ENCODE measurements at places on chromosomes 3 and 15.

DNA sequence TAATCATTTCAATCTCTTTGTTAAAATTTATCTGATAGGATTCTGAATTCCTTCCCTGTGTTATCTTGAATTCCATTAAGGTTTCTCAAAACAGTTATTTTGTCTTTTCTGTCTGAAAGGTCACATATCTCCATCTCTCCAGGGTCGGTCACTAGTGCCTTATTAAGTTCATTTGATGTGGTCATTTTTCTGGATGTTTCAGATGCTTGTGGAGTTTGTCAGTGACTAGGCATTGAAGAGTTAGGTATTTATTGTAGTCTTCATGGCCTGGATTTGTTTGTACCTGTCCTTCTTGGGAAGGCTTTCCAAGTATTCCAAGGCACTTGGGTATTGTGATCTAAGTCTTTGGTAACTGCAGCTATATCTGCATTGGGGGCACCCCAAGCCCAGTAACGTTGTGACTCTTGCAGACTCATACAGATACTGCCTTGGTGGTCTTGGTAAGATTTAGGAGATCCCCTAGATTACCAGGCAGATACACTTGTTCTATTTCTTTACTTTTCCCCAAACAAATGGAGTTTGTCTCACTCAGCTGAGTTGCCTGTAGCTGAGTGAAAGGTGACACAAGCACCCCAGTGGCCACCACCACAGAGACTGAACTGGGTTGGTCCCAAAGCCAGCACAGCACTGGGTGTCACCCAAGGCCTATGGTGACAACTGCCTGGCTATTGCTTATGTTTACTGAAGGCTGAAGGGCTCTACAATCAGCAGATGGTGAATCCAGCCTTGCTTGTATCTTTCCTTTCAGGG, 18.9 kb upstream of the SLC27A2 start:
- DNase-seq, result no peak

DNA sequence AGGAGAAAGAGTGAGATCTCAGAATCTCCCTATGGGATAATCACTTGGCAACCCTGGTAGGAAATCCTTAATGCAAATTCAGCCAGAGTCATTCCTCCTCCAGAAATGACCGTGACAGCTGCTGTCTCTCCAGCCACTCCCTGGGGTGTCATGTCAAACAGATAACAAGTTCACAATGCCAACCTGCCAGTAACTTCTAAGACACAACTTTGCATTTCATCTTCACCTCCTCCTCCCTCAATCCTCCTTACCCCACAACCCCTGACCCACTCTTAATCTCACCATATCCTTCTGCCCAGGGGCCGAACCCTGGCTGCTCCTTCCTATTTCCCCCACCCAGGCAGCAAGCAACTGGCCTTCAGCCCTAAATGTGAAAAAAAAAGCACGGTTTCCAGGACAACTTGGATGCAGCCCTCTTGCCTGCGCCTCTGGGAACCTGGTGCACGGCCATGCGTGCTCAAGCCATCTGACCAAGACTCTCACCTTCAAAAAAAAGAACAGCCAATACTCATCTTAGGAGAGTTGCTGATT, 166.0 kb downstream of the NTRK3 start:
- no peak for DNase-seq

- no peak for DNase-seq
Measured at GRCh38 chr15:94576889-94577533, 345.6 kb downstream of the MCTP2 start.

DNA sequence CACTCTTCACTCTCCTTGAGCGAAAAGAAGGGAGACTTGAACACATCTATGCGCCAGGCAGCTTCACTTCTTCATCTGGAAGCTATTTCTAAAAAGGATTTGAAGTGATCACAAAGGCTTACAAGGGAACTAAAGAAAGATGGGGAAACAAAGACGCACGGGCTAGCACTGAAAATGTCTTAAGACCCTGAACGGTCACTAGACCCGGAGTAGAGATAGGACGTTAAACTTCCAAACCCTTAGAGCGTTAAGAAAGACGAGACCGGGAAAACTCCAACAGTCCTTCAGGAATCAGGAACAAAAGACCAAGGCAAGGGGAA, 47.5 kb upstream of the EPHB3 start:
- DNase-seq, result no peak

DNA sequence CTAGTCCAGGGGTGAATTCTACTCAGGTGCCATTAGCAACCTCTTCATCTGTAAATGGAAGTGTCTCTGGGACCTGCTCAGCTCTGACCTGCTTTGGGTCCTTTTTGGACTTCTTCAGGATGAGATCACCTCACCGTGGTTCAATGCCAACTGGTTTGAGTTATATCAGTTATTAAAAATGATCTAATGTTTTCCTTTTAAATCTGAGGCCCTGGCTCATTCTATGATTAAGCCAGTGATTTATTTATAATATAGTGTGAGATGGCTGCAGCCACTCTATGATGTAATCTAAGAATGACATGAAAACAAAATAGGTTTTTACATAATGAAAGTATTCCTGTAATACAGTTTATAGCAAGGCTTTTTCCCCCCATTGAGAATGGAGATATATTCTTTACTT, 79.4 kb downstream of the LPP start:
- no peak for DNase-seq

GRCh38 chr15:51450001-51450400, 108.5 kb downstream of the GLDN start:
- no peak for DNase-seq

DNA sequence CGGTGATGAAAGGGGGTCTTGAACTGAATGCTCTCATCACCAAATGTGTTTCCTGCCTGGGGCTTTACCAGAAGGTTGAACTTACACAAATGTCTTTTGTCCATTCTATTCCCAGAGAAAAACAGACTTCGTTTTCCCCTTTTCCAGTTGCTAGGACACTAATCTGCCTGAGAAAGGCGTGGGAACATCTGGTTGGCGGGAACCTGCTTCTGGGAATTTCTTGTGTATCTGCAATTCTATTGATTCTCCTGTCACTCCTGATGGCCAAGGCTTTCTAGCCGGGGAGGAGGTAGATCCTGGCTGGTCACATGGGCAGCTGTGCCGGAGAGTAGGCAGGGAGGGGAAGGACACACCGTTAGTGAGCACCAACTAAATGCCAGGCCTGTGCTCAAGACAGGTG, 31.1 kb upstream of the CCDC174 start:
- DNase-seq, result no peak

DNA sequence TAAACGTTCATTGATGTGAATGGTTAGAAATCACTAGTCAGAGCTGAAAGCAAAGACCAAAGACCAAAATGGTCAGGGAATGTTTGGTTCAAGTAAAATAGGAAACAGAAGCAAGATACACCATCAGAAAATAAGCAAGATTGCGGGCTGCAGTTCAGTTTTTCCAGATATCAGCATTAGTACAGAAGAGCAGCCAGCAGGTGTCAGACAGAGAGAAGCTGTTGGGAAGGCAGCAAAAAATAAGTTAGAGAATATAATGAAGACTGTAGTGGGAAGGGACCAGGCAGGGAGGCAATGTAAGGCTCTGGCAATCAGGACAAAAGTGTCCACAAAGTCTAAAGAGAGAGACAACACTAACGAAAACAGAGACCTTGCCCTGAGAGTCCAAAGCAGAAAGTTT, 639.4 kb upstream of the NAALADL2 start:
- DNase-seq, result no peak

DNA sequence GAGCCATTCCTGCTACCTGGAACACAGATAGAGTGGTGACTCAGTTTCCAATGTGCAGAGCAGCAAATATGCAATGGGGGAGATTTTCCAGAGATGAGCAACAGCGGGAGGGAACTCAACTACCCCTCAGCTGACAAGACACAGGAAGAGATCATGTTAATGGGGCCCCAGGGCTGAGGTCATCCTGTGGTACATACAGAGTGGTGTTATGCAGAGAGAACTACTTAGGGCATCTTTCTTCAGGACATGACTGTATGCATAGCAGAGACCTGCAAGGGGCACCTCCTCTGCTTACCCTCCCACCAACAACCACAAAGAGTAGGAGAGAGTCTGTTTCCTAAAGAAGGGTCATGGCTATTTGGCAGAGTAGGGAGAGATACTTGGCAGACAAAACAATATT, 6.8 kb upstream of the TBC1D5 start:
- DNase-seq, result no peak

GRCh38 chr3:64138046-64138445, 87.2 kb downstream of the PRICKLE2 start:
- no peak for DNase-seq

- no peak for DNase-seq
Measured at GRCh38 chr3:157428853-157429252, 7.8 kb upstream of the PTX3 start.

- no peak for DNase-seq
Measured at GRCh38 chr15:74209997-74210671, 7.5 kb upstream of the STRA6 start.

DNA sequence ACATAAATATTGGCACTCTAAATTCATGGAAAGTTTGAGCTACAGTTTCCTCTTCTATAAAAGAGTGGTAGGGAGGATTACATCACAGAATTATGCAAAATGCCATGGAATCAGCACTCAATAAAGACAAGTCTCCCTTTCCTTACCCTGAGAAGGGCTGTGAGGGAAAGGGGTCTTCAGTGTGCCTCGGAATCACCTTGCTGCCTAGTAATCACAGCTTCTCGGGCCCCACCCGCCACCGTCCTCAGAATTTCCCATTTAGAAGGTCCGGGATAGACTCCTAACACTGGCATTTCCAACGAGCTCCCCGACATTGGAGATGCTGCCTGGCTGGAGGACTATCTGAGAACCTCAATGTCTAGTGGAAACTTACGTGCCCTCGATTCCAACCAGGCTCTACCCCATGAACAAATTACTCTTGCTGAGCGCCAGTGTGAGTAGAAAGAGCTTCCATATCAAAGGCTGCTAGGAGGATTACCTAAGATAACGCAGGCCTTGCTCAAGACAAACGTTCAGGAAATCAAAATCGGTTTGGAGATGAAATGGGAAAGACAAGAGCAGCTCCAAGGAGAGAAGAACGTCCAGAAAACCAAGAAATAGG, 92.1 kb upstream of the CHD2 start:
- no peak for DNase-seq

- DNase-seq, result no peak
Measured at GRCh38 chr15:93372208-93372864, 283.3 kb upstream of the RGMA start.

DNA sequence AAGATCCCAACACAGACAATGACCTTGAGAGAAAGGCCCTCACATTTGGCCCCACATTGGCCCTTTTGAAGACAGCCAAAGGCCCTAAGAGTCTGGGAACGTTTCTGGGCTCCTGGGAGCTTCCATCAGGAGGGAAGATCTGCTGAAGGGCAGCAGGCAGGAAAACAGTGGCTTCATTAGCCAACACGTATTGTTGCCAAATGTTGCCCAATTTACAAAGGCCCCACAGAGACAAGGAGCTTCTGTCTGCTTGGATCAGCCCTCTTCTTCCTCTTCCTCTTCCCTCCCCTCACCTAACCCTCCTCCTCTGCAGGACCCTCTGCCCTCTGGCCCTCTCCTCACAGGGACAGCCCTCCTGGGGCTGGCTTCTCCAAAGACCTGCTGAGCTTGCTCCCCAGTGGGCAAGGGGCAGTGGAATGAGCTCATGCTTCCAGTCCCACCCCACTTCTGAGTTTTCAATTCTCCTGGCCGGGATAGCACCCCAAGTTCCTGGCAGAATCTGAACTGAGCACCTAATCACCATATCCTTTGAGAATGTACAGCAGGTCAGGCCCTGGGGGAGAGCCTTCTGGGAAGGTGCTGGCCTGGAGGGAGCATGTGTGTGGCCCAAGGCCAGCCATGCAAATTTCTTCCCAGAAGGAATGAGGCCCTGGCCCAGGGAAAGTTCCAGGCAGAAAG, 5.1 kb upstream of the LTF start:
- DNase-seq, result no peak

Data from activated naive CD8-positive, alpha-beta T cell treated with anti-CD3 and anti-CD28 coated beads, Interleukin-2, amount 50 U/mL, for 16 hours (primary cell).